Activated CD4-positive, alpha-beta T cell treated with anti-CD3 and anti-CD28 coated beads, Interleukin-2, amount 50 U/mL, for 1 hour (primary cell): ENCODE measurements at places on chromosomes 2 and 18.

DNA sequence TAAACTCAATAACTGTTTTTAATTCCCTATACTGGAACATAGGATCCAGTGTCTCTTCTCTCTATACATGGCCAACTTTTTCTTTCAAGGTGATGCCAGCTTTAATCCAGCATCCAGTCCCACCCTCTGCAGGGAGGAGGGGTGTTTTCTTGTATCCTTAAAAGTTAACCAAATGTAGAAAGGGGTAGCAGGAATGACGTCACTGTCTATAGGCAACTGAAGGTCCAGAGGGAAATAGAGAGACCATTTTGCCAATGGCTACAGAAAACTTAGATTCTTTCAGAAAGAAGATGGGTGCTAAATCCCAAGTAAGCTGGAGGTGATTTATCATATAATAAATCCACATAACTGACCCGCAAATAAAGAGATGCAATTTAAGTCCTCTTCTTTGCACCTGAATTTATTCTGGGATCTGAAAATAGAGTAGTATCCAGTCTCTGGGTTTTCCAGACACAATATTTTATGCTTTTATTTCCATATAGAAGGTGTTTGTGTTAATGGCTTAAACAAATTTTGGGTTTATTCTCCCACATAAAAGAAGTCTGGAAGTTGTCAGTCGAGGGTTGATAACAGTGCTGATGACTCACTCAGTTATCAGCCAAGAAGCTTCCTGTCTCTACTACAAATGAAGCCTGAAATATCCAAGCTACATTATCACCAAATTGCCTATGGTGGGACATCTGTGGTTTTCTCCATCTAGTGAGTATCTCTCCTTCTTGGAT is 5.7 kb upstream of the DNER start:
- DNase-seq = no peak

- no peak for DNase-seq
Observed at GRCh38 chr2:118322406-118322805, 234.1 kb downstream of the INSIG2 start.

GRCh38 chr2:169343202-169343601 is 19.1 kb downstream of the LRP2 start:
- DNase-seq = no peak

GRCh38 chr2:8644605-8645175 is 37.2 kb upstream of the ID2 start:
- no peak for DNase-seq

DNA sequence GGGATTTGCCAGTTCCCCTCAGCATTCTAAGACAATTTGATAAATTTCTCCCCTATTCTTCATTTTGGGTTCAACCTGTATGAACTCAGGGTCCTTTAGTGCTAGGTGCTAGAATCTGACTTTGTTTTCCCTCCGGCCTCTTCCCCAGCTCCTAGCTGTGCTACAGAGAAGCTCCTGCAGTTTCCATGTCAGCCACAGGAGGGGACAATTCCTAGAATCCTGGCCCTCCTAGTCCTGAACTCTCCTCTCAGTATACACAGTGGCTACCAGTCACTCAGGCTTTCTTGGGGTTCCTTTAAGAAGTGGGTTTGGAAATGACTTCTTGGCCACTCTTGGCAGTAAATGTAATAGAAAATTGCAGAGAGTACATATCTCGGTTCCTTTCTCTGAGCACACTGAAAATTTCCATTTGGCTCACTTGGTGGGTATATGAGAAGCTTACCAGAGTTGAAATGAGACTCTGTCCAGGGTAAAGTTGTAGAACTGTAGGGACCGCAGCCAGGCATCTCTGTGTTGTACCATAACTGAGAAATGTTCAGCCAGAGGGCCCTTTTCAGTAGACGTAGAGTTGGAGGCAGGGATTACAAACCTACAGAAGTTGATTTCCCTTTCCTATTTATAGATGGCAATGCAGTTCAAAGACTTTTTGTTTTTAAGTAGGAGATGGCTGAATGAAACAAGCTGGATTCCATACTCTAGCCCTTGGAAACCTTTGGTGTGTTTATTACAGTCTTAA is 5.0 kb upstream of the CHST10 start:
- DNase-seq = no peak

DNA sequence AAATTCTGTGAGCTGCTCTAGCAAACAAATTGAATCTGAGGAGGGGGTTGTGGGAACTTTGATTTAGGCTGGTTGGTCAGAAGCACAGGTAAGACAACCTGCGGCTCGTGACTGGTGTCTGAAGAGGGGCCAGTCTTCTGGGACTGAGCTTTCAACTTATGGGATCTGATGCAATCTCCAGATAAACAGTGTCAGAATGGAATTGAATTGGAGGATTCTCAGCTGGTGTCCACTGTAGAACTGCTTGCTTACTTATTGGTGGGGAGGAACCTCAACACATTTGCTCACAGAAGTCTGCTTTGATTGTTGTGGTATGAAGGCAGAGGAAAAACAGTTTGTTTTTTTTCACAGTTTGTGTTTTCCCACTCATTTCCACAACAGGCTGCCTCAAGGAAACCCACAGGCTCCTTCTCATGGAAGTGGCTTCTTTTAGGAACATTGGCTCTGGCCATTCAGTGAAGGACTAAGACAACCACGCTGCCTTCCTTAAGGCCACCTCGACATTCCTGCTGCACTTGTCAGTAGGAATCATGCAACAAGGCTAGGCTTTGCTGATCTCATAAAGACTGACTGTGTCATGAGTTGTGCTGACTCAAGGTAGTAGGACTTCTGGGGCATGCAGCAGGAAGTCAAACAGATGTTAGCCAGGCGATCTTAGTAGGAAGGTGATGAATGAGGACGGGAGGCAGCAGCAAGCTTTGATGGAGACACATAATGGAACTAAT is 104.7 kb downstream of the TSN start:
- DNase-seq = no peak

- DNase-seq = no peak
Observed at GRCh38 chr2:196566961-196567666, 72.4 kb upstream of the CCDC150 start.
